ENCODE measurements at places on chromosomes 12 and 14.

DNA sequence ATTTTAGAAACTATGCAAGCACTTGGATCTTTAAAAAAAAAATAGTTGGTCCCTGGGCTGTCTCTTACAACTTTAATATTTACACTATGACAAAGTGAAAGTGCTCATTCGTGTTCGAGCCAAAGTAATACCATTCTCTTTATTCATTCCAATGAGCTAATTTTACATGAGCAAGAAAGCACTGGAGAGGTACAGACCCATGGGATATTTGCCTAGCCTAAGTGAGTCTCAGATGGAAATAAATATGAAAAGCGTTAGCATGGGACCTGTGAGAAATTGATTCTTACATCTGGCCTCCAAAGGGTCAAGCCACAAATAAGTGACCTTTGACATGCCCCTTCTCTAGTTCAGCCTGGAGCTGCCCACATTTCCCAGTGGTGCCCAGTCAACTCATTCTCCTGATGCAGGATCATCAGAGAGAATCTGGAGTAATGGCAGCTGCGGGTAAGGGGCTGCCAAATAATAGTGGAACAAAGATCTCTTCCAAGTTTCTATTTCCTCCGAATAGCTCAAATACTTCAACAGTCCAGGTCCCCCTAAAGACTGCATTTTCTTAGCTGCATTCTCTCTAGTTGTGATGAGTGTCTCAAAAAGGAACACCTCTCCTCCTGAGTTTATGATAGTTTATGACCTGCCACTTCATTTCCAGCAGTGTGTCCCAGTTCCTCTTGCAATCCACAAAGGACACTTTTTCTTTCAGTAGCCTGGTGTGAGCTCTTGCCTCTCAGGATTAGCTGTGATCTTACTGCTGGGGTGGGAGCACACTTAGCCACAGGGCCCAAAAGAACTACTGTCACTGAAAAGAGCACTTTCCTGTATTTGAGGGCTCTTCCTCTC, 208.2 kb downstream of the DAD1 start:
- no peak for DNase-seq

DNA sequence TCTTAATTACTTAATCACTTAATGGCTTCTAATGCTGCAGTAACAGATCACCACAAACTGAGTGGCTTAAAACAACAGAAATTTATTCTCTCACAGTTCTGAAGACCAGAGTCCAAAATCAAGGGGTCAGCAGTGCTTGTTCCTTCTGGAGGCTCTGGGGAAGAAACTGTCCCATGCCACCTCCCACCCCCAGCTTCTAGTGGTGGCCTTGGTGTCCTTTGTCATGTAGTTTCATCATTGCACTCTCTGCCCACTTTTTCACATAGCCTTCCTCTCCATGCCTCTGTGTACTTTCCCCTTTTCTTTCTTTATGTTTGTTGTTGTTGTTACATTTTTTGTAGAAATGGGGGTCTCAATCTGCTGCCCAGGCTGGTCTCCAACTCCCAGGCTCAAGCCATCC, 16.1 kb upstream of the UBC start:
- no peak for DNase-seq

GRCh38 chr14:37844614-37845013, 249.2 kb downstream of the TTC6 start:
- DNase-seq, result no peak

DNA sequence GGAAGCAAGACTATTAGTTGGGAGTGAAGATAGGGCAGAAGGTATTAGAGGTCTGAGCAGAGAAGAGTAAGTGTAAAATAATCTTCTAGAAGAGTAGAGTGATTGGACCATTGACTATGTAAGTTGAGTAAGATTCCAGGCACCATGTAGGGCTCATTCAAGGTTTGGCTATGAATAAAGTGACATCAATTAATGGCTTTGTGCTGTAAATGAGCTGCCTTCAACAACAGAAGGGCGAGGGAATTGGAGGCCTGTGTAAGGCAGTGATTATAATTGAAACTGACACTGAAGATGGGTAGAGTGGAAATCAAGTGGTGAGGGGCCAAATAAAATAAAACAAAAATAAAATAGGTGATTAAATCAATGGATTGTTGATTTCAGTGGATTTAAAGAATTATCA, 26.4 kb downstream of the PTPRQ start:
- DNase-seq, result no peak

- no peak for DNase-seq
These were observed 93.8 kb downstream of the BCL11B start for GRCh38 chr14:99177886-99178835.

DNA sequence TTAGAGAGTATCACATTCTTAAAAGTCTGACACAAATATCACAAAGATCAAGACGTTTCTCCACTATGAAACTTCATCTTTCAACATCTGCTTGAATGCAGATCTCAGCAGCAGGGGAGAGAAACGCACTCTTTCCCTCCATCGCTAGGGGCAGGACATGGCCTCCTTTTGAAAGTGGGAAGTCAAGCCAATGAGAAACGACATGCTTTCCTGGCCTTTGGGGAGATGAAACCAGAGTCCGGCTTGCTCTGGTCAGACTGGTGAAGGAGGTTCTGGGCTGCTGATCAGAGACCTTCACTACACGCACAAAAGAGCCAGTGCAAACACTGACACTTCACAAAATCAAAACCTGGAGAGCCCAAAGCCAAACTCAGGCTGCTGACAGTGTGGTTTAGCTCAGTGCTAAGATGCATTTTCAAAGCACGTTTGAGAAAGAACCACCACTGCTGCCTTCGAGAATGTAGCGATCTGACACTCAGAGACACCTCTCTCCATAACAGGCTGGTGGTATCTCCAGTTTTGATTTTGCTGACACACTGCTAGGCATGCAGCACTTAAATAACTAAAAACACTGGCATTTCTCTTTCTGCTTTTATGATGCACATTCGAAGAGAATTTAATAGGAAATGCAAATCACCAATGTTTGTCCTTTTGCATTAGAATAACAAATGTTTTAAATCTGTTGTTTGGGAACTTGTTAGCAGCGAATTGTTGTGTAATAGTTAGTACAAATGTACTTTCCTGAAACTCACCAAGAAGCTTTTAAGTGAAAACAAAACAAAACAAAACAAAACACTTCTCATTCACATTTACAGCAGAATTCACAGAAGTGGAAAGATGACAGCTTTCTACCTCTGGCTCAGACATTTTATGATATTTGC, 93.9 kb upstream of the OVCH1 start:
- DNase-seq, result no peak

DNA sequence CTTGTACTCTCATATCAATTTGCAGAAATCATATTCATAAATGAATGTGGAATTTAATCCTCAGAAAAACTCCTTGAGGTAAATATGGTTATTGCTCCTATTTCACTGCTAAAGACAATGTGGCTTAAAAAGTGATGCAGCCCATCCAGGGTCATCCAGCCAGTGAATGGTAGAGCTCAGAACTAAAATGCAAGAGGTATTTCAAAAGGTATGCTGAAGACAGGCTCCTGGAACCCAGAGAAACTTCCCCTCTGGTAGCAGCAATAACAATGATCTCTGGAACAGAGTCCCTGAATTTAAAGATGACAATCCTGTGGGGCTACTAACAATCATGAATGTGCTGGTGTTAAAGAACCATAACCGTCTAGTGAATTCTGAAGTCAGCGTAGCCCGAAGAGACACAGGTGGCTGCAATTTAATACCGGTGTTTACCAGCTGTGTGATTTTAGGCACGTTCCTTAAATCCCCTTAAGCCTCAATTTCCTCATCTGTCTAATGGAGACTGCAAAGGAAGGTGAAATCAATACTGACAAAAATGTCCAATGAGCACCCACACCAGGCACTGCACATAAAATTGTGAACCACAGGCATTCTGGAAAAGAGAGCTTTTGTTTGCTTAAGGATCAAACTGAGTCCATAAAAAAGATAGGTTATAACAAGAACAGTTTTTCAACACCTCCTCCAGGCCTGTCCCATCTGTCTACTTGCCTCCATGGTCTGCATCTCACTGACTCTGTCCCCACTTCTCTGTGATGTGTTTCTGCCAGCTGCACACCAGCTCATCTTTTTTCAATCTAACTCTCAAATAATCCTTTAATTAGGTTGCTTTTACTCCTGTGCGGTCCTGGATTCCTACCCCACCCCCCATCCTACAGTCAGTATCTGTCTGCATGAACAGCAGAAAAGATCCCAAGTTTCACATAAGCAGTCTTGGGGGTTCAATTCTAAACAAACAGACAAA, 10.5 kb downstream of the TM7SF3 start:
- no peak for DNase-seq

DNA sequence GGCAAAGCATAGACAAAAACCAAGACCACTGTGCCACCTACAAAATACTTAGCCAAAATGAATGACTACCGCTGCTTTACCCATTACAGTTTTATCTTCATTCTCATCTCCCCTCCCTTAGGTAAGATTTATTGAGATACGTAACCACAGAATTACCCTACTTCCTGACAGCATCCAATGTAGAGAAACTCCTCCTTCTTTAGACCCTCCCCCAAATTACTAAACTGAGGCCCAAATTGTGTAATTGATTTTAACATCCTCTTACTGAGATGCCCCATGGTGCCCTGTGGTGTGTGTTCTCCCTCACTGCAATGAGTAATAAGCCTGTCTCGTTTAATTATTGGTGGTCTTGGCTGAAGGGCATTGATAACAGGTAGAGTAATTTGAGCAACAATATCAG, 19.1 kb downstream of the VRK1 start:
- DNase-seq, result no peak

DNA sequence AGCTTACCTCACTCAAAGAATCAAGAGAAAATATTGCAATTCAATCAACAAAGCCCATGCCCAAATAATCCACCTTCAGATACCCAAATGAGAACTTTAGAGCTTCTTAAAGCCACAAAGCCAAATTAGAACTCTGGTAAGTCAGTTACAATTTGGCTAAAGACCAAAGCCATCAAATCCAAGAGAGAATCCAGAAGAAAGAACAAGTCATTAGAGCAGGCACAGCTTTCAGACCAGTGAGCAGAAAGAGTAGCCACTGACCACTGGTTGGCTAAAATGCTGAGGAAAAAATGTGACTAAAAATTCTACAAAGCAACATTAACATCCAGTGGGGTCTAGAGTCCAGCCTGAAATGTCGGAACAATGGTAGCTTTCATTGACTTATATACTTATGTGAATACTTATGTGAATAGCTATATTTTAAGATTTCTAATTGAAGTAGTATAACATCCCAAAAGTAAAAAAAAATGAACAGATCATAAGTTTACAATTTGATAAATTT, 735.2 kb upstream of the TBX3 start:
- DNase-seq, result no peak

DNA sequence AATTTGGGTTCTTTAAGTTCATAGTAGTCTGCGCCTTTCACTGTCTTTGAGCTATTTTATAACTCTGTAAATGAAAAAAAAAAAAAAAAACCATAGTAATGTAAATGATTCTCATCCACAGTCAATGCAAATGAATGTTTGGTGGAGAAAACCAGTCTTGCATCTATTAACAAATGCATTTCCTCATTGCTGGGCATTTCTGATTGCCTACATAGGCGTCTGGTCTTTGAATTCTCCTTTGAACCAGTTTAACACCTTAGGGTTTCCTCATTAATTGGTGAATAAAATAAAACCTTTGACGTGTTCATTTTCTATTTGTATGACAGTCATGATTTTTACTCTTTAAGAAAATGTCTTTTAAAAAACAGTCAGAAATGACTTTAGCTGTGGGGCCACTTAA, 114.8 kb downstream of the C12orf75 start:
- DNase-seq, result no peak

DNA sequence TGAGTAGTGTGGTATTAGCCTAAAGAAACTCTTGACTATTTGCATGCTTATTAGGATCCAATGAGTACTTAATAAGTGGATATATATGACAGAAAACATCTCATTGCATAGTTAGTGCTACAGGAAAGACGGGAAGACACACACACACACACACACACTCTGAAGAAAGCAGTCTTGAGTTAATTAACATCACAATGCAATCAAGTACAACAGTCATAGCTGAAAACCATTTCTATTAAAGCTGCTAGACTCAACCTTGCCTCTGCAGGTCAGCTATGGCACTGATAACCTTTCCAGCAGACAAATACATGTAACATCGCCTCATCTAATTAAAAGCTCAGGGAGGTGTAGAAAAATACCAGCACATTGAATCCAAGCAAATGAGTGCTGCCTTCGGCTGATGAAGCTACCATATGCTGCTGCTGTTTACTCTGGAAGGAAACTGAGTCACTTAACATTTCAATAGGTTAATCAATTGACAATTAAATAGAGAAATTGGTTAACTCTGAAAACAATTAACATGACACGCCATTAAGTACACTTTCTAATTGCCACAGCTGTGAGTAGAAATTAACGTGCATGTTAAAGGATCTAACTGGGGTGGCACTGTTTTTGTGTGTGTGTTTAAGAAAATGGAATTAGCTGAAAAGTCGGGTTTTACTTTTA, 93.2 kb upstream of the OTX2 start:
- DNase-seq, result no peak

- no peak for DNase-seq
These were observed 101.9 kb downstream of the SLC8A3 start for GRCh38 chr14:70086685-70087379.

DNA sequence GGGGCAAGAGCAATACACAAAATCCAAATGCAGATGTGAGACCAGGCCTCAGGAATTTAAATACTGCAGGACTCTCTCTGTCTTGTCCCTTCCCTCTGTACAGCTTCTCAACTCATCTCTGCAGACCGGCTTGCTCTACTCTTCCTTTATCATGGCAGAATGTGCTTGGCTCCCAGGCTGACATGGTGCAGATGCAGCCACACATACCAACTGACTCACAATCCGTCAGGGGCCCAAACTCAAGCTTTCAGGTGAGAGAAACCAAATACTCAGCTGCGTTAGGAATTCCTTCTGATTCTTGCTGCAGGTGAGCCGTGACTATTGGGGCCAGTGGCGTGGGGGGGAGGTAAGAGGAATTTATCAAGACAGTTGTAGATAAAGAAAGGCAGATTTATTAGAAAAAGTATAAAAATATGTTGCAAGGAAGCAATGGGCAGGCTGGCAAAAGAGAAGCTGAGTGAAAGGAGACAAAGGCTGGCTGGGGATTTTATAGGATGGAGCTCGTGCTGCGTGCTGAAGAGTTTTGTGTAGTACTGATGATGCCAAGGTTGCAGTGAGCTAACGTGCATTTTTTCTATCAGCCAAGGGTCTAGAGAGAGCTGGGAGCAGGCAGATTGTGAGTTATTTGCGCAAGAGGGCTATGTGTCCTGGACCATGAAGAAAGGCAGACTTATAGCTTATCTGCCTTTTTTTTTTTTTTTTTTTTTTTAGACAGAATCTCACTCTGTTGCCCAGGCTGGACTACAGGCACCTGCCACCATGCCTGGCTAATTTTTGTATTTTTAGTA, 5.0 kb upstream of the LGALS3 start:
- no peak for DNase-seq

GRCh38 chr12:71602761-71603577, 60.7 kb downstream of the ZFC3H1 start:
- no peak for DNase-seq
